ENCODE measurements at places on chromosomes 2 and 18.

- no peak for DNase-seq
Measured at GRCh38 chr2:213290501-213290900, 6.2 kb downstream of the SPAG16 start.

DNA sequence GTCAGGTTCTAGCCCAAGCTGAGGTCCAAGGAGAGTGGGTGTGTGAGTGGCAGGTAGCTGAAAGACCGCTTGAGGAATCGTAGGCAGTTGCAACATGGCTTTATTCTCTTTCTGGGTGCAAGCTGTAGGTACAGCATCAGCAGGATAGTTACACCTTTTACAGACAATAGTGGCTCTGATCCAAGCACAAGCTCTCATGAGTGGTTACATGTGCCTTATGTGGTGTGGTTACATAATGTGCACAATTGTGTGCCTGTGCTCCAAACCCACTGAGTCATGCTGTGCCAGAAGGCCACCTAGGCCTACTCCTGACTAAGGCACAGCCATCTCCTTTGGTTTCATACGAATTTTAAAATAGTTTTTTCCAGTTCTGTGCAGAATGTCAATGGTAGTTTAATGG, 227.6 kb downstream of the SATB2 start:
- no peak for DNase-seq

DNA sequence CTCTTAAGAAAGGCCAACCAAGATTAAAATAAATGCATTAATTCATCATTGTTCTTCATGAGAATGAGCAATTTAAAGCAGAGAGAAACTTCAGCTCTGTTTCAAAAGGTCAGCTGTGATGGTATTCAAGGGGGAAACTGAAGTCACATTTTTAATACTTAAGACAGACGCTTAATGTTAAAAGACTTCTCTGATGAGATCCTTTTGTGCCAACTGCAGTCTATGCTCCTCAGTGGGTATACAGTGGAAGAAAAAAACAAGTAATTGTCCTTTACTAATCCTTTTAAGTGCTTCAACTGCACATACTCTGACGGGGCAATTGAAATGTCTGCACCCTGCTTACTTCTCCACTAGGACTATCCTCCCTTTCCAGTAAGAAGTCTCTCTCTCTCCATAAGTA, 309.7 kb downstream of the GULP1 start:
- DNase-seq: no peak

DNA sequence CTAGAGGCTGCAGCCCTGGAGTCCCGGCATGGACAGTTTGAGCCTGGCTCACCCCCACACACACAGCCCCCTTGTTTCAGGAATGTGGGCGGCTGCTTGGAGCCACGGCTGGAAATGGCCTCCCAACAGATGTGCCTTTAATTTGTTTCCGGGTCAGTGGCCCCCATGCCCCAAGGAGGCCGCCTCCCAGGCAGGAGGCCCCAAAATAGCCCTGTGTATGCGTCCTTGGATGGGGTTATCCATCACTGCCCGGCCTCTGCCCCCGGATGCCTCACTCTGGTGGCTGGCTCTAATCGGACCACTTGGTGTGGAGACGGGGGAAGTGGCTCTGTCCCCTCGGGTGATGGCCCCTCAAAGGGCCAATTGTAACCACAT, 151.9 kb upstream of the MYCN start:
- DNase-seq: no peak

DNA sequence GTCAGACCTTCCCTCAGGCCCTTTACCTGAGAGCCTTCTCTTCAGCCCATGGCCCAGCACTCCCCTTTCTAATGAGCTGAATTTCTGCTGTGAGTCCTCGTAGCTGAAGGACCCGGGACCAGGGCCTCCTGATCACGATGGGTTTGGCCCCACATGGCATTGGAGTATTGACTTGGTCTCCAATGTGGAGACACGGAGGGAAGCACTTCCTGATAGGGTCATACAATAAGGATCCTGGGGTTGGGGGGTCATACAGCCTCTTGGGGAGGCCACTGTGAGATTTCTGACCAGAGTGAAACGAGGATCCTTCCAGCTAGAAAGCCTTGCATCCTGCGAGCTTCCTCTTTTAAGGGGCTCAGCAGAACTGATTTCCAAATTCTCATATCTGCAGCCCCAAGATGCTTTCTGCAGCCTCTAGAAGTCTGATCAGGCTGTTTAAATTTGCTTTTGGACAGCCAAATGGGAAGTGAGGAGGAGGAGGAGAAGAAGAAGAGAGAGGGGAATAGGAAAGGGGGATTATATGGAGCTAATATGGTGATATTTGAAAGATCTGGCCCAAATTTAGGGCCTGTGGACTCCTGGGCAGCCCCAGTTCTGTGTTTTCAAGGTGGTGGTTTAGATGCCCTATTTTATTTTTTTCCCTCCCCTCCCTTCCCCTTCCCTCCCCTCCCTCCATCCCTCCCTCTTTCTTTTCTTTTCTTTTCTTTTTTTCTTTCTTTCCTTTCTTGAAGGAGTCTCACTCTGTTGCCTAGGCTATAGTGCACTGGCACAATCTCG, 38.9 kb downstream of the RHOB start:
- no peak for DNase-seq

DNA sequence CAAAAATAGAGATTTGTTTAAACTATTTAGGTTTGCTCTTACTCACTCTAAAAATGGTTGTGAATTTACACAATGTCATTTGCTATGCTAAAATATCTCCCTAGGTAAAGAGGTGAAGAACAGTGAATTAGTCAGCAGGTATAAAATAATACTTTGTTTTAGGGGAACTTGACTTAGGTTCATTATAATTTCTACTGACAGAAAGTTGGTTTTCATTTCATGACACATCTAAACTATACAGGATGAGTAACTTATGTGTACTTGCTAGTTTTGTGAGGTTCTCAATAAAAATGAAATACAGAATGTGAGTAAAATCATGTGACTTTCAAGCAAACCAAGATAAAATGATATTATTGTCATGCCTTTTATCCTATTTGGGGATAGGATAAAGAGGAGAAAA, 66.0 kb downstream of the DIS3L2 start:
- DNase-seq: no peak

DNA sequence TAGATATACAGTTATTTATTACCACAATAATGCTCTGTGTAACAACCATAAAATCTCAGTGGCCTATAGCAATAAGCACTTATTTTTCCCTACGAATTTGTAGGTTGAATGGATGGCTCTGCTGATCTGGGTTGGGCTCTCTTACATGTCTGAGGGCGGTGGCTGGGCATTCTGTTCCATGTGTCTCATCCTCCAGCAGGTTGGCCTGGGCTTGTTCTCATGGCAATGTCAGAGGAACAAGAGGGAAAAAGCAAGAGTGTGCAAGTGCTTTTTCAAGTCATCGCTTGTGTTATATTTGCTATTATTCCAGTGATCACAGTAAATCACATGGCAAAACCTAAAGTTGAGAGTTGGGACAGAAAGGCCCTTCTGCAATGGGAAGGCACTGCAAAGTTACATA, 30.4 kb upstream of the MYO3B start:
- no peak for DNase-seq

DNA sequence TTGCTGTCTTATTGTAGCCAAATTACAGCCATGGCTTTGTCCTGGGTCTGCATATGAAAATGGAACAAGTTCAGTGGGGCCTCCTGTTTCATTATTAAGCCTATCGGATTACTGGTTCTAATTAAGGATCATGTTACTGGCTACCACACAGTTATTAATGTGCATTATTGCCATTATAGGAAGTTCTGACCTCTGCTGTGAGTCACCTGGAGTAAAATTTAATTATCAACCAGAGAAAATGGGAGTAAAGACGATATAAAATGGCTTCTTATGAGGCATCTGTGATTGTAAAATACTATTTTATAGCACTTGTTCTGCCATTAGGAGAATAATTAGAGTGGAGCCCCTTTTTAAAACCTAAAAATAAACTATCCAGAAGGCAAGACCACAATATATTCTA, 143.3 kb upstream of the ITGB6 start:
- no peak for DNase-seq

DNA sequence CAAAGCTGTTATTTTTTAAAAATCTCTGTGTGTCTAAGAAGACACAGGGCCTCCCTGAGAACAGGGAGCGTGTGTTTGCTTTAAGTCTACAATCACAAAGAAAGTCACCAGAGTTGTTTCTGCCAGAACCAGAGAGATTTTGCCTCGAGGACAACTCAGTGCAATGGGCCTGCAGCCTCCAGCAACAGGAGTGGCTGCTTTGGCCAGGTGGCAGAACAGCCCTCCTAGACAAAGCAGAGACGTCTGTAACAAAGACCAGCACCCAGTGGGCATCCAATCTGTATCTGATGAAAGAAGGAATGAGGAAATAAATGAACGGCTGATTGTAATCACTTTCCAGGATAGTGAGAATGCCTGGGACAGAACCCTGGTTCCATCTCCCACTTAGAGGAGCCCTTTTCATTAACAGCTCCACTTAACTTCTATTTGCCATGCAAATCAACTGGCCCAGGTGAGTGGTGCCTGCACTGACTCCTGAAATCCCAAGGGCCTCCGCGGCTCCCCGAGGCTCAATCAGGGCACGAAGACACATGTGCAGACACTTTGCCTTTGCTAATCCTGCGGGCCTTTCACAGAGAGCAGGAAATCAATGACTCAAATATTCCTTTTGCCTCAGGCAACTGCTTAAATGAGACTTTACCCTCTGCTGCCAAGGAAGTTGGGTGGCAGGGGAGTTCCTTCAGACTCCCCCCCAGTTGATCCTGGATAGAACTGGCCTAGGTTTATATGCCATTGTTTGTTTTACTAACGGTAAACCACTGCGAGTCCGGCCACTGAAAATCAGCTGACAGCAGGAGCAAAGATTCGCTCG, 146.5 kb downstream of the CABLES1 start:
- no peak for DNase-seq

DNA sequence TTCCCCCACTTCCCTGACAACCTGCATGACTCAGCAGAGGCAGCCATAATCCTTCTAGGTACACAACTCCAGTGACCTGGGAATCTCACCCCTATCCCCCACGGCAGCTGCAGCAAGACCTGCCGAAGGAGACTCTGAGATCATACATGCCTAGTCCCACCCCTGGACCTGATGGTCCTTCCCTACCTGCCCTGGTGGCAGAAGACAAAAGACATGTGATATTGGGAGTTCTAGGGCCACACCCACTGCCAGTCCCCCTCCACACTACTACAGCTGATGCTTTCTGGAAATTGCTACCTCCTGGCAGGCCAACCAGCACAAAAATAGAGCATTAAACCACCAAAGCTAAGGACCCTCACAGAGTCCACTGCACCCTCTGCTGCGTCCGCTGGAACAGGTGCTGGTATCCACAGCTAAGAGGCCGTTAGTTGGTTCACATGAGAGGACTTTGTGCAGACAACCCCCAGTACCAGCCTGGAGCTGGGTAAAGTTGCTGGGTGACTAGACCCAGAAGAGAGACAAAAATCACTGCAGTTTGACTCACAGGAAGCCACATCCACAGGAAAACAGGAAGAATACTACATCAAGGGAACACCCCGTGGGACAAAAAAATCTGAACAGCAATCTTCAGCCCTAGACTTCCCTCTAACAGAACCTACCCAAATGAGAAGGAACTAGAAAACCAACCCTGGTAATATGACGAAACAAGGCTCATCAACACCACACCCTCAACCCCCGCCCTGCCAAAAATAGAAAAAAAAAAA, 12.5 kb downstream of the MARCO start:
- no peak for DNase-seq

- DNase-seq: no peak
Measured at GRCh38 chr2:232351686-232352510, 26.7 kb upstream of the ALPP start.

DNA sequence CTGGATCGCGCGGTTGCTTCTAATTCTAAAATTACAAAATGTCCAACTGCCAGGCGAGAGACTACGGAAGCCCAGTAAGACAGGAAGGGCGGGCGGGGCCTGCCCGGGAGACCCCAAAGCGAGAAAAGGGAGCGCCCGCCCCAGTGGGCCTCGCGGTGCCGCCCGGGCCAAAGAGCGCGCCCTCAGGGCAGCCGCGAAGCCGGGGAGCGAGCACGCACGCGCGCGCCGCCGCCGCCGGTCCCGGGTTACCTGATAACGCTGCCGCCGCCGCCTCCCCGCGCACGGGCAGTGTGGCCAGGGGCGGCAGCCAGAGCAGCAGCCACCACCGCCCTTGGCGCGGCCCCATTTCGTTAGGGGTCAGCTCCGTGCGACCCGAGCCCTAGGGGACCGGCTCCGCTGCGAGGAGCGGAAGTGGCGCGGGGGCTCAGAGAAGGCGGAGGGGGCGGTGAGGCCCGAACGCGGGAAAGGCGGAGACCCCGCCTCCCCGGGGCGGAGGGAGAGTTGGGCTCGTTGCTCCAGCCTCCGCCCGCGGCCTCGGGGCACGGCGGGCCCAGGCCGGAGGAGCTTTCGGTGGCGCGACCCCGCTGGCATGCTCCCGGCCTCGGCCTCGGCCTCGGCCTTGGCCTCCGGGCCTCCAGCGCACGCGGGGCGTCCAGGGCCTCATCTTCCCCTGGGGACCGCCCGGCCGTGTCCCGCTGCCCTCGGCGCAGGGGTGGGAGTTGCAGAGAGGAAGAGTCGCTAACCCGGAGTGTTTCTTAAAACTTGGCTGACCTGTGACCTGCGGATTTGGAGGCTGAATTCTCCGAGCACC, at the start of gene NEMP2:
Gene NEMP2, minus strand, starts transcription at position 413 of the 811 bp plus-strand sequence. Its CDS starts 67 bp downstream, at position 346.
- peak; percentile 83 for DNase-seq

GRCh38 chr2:84939426-84940087, 31.4 kb upstream of the KCMF1 start:
- DNase-seq: peak; percentile 82

DNA sequence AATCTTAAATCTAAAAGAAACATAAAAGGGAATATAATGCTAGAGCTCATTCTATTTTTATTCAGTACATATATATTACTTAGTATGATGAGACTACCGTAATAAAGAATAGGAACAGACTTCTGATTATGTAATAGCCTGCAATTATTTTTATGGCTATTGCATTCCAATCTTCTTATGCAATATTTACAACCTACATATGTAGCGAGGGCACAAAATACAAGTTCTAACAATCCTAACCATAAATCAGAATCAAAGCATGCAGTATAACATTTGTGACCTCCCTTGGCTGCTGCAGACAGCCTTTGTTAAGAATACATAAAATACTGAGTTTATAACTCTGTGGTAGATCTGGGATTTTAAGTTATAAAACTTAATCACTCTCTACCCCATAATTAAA, 177.6 kb downstream of the BABAM2 start:
- DNase-seq: no peak

- DNase-seq: no peak
Measured at GRCh38 chr2:183383854-183384253, 259.6 kb downstream of the NUP35 start.

GRCh38 chr2:167749016-167749415, 498.4 kb downstream of the STK39 start:
- DNase-seq: no peak
